Frontal cortex (tissue), 4 donors: ENCODE measurements at places on chromosomes 5 and 9.

- no peak for DNase-seq
These were observed 34.7 kb downstream of the ADAM19 start for GRCh38 chr5:157540707-157541446.

DNA sequence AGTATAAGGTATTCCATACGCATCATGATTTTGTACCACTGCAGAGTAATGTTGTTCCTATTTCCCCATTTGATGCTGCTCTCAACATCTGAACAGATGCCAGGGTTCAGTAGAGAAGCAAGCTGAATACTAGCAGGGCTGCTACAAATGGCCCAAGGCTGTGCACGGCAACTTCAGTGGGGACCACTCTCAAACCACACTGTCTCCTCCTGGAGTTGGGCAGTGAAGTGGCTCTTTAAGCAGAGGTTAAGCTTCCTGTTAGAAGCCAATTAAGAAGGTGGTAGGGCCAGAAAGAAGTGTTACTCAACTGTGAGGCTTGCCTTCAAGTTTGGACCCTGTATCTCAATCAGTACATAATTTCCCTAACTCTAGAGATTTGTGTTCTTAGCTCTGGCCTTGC lies 32.0 kb downstream of the TMEM245 start:
- no peak for DNase-seq

DNA sequence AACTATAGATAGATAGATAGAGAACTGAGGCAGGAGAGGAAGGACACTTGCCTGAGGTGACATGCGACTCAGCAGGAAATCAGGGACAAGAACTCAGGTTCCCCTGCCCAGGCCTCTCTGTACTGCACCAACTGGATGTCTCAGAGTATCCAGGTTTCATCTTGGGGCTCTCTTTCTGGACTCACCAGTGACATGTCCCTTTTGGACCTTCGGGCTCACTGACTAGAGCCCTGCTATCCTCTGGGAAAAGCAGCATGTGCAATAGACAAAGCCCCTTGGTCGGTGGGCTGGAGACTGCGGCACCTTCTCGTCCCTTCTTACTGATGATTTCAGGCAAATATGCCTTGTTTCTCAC lies 104.5 kb downstream of the RGS3 start:
- no peak for DNase-seq

DNA sequence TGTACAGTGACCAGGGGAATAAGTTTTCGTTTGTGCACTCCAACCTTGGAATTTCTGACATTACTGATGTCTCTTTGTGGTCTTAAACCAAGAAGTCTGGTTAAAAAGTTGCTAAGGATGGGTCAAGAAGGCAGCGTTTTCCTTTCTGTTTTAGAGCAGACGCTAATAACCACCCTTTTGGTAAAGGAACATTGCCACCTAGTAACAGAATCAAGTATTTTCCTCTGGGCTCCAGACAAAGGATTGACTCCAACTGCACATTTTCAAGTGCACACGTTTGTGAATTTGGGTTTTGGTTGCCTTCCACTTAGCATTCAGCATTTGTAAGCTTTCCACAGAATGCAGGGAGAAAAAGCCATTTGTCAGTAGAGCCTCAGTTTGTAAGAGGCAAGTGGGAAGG lies 22.2 kb upstream of the CEP78 start:
- peak; percentile 39 for DNase-seq

DNA sequence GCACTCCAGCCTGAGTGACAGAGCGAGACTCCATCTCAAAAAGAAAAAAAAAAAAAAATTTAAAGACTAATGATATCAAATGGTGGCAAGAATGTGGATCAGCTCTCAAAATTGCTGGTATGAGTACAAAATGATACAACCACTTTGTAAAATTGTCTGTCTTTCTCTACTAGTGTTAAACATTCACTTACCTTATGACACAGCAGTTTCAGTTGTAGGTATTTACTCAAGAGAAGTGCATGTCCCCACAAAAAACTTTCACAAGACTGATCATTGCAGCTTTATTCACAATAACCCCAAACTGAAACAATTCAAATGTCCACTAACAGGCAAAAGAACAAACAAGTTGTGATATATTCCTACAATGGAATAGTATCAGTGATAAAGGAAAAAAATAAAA lies 14.7 kb upstream of the CETN3 start:
- DNase-seq = no peak

GRCh38 chr5:131304414-131304813 lies 40.6 kb downstream of the CDC42SE2 start:
- DNase-seq = no peak

DNA sequence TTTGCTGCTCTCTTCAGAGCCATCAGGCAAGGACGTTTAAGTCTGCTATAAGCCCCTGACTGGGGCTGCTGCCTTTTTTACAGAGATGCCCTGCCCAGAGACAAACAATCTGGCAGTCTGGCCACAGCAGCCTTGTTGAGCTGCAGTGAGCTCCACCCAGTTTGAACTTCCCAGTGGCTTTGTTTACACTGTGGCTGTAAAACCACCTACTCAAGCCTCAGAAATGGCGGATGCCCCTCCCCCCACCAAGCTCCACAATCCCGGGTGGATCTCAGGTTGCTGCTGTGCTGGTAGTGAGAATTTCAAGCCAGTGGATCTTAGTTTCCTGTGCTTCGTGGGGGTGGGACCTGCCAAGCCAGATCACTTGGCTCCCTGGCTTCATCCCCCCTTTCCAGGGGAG lies 59.7 kb upstream of the SNCAIP start:
- DNase-seq = no peak

DNA sequence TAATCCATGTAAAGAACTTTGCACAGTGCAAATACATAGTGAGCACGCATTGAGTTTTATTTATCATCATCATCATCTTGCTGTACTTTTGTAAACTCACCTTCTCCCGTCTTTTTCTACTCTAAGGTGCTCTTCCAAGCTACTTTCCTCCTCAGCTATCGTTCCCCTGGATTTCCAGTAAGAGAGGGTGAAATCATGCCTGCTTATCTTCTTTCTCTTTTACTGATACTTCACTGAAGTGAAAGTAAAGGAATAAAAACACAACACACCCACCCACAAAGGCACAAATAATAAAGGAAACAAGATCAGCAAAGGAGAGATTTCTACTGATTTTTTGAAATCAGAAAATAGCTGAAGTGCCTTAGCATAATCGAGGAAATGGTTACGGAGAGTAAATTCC lies 509.9 kb downstream of the RAB3C start:
- no peak for DNase-seq

DNA sequence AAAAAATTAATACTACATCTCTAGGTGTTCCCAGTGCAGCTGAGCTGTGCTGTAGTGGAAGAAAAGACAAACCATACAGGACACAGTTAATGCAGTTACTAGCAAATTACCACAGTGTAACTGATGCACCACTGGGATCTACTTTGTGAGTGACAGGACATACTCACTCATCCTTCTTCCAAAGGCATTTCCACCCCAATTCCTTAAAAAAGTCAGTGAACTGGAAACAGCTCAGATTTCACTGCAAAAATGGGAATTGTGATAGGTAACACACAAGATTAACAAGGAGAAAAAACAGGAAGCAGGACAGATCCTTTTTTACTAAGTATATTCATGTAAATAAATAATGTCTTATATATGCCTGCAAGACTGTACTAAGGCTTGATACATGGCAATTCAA lies 109.6 kb downstream of the DMAC1 start:
- no peak for DNase-seq

DNA sequence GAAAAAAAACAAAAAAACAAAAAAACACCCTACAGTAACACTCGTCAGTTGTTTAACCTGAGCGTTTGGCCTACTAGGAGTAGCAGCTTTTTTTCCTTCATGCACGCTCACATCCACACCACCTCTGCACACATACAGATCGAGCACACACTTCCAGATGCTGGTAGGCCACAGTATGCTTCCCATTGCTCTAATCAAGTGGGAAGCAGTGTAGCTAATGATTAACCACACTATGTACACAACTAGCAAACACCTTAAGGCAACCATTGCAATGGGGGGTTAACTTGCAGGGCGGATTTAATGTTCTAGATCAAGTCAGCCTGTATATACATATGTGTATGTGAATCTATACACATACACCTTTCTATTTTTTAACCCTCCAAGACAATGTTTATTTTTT lies 65.5 kb upstream of the GLRX start:
- no peak for DNase-seq

GRCh38 chr5:173396311-173396993 lies 68.2 kb upstream of the STC2 start:
- DNase-seq = no peak

DNA sequence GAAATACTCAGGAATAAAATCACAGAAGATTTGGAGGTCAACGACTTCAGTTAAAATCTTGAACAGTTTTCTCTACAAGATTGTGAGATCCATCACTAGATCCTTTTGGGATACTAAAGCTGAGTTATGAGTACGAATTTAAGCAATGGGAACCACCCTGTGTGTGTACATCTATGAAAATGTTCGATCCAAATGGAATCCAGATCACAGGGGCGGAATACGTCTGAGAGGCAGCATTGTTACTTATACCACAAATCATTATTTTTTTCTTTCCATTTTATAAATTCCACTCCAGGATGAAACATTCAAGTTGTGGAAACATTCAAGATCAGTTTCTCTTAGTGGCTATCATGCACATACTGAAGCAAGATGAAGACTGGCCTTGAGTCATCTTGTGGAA lies 239.3 kb upstream of the PAPPA start:
- DNase-seq = no peak

DNA sequence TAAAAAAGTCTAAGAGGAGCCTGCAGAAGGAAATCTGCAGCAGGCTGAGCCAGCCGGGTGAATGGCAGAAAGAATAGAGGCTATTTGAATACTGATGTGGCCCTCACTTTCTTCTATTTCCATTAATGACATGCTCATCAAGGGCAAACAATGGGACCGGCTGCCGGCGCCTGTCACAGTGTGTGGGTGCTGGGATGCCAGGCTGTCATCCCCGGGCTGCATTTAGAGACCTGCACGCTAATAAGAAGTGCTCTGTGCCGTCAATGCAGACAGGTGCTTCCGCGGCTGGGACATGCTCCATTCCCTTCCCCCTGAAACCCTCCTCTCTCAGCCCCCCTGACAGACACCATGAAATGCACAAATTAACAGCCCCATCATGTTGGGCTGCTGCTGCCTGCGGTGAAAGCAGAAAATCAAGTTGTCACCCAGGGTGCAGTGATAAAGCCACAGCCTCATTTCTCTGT lies 217.7 kb upstream of the TBCA start:
- DNase-seq = peak; percentile 47

DNA sequence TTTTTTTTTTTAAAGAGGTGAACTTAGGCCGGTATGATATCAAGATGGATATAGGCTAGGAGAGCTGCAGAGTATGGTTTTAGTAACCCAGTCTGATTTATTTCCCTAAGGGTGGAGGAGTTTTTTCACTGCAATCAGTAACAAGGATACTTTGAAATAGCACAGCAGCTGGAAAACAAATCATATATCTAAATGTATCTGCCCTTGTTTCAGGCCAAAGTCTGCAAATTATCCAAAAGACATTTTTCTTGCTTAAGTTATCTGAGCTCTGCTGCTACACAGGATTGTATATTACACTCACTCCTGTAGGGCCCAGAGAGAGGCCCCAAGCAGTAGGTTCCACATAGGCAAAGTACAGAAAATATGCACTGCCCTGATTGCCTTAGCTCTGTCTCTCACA lies 222.4 kb downstream of the NTRK2 start:
- no peak for DNase-seq

- no peak for DNase-seq
These were observed 151.5 kb downstream of the TAF11L14 start for GRCh38 chr5:17785774-17786173.

GRCh38 chr5:78961743-78962142 lies 23.4 kb downstream of the ARSB start:
- no peak for DNase-seq

DNA sequence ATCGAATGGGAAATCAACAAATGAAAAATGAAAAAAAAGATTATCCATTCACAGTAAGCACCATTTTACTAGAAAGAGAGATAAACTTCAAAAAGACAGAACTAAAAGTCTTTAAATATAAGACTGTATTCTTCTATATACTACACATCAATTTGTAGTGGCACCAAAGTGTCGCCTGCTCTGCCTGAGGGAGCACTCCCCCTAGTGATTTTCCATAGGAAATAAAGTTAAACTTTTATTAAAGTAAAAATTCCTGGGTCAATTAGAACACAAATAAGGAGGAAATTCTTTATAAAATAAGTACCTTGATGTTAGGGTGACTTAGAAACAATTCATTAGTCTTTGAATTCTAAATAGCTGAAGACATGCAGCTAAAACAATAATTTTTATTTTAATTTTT lies 9.7 kb downstream of the RAD1 start:
- no peak for DNase-seq

DNA sequence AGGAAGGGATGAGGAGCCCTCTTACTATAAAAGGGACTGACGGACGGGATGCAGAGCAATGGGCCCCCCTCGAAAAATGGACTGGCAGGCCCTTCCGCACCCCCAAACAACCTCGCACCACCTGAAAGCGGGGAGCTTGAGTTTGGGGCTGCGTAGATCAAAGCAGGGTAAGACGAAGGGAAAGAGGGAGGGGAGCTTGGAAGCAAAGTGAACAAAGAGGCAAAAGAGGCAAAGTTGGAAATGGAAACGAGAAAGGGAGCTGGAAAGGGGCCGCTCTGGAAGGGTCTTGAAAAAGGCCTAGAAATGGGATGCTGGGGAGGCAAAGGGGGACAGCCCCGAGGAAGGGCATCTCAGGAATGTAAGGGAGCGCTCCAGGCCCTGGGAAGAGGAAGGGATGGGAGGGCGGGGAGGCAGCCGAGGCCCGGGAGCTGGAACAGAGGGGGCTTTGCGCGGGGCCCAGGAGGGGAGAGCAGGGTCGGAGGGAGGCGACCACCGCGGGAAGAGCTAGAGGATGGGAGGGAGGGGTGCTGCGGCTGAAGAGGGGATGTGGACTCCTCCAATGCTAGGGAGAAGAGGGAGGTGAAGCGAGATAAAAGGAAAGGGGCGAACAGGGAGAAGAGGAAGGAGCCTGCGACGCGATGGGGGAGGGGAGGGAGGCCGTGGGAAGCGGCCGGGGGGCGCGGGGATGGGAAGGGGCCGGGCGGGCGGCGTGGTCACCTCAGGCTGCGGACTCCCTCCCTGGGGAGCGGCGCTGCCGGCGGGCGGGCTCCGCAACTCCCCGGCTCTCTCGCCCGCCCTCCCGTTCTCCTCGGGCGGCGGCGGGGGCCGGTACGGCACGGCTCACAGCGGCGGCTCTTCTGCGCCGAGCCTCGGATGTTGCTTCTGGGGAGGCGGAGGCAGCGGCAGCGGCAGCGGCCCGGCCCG lies 577 bp downstream of the RNF145 start:
- DNase-seq = peak; percentile 33

GRCh38 chr5:73418244-73418691 lies 30.3 kb downstream of the FOXD1 start:
- DNase-seq = no peak

DNA sequence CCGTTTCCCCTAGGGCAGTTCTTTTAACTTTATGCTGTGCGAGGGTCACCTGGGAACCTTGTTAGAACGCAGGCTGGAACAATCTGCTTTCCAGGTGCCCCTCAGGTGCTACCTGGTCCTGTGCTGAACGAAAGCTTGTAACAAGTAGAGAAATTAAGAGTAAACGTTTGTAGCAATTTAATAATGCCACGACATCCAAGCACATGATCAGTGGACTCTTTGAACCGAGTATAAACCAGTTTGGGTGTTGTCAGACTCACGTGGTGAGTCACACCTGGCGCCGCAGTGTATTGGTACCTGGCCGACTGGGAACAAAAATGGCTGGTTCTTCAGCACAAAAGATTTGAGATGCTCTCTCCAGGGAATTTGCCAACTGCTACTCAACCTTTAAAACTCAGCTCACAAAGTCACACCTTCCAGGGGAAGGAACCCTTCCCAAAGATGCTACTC lies 926 bp upstream of the MYO10 start:
- no peak for DNase-seq

- DNase-seq = no peak
These were observed at the start of gene PCDH12 for GRCh38 chr5:141958113-141958512. Gene PCDH12 (minus strand): TSS chr5:141958202. CDS start chr5:141957851, 351 bp downstream.
